NCI-H1105 treated with DMSO at 0.1 percent for 48 hours (cell line): ENCODE measurements at places on chromosomes 16 and 17.

DNA sequence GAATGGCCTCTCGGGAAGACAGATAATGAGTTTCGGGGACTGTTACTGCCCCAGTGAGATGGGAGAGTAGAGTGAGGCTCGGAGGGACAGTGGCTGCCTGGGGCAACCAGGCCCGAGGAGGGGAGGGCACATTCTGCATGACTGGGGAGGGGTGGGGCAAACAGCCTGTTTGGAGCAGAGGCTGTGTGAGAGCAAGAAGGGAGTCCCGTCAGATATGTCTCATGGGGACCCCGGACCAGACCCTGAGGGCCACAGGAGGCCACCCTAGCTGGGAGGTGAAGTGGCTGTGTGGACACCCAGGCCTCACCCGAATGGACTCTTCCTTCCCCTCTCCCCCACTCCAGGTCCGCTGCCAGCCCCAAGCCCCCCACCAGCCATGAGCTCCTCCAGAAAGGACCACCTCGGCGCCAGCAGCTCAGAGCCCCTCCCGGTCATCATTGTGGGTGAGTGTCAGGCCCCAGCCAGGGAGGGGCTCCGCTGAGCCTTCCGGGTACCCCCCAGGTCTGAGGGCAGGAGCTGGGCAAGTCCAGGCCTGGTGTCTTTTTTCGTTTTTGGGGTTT, 4.3 kb downstream of the OSGIN1 start:
- DNase-seq, result no peak

DNA sequence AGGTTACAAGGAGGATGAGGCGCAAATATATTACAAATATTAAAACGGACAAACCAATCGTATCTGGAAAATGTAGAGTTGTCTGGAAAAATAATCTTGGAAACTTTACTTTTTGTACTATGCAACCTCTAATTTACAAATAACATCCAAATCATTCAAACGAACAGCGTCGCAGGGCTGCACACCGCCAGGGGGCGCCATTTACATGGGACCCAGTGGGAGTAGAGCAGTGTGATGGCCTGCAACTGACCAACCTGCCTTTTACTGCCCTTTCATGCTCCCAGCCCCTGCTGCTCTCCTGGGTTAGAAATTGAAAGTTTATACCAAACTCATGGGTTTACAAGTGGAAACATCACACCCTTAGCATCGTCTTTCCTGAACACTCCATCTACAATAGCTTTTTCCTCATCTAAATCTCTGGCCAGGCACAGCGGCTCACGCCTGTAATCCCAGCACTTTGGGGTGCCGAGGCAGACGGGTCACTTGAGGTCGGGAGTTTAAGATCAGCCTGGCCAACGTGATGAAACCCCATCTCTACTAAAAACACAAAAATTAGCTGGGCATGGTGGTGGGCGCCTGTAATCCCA, 10.0 kb downstream of the PITPNC1 start:
- DNase-seq, result peak; percentile 30

- no peak for DNase-seq
Measured at GRCh38 chr17:61595418-61596186, 4.6 kb upstream of the NACA2 start.

DNA sequence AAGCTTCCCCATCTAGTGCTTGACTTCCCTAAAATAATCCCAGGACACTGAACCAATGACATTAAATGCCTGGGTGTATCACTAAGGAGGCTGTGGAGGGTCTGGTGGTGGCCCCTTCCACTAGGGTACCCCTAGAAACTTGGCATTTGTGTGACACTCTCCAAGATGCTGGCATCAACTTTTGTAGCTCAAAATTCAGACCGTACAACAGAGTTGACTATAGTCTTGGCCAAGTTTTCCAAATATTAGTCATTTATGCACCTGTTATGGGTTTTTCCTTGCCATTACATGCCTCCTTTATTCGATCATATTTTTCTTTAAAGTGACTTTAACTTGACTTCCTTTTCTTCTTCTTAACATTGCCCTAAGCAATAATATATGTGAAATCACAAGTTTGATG, 124.8 kb upstream of the CACNG3 start:
- DNase-seq, result no peak

- DNase-seq, result no peak
Measured at GRCh38 chr16:11994143-11995119, 17.9 kb downstream of the SNX29 start.

DNA sequence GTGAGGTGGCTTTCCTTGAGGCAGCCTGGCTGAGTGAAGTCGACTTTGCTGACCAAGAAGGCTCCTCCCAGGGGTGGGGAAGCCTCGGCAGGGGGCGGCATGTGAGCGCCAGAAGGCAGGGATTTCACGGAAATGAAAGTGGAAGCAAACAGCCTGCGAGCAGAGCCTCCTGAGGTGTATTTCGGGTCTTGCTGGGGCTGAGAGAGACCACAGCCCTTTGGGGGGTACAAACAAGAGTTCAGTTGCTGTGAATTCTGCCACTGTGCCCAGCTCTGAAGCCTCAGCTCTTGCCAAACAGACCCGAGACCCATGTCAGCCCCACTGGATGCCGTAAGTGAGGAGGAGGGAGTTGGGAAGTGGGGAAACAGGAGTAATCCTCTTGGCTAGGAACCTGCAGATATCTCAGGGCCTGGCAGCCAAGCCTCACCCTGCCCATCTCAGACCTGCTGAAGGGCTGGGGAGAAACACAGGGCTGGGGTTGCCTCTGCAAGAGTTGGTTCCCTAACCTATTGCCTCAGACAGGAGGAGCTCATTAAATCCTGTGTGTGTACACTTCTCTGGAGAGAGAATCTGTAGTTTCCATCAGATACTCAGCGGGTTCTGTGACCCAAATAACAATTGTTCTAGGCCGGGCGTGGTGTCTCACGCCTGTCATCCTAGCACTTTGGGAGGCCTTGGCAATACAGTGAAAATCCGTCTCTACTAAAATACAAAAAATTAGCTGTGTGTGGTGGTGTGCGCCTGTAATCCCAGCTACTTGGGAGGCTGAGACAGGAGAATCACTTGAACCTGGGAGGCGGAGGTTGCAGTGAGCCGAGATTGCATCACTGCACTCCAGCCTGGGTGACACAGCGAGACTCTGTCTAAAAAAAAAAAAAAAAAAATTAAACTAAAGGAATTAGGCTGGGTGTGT, at the start of gene IFI35:
IFI35 (plus strand) TSS at position 146 of the 913 bp plus-strand sequence; CDS start at position 310, 164 bp downstream.
- DNase-seq, result no peak
